ENCODE measurements at places on chromosomes 6 and 20. TPM values are rescaled to one million over a fixed set of nuclear protein-coding genes. Genes with fewer than 3 reads are reported as not detected.

DNA sequence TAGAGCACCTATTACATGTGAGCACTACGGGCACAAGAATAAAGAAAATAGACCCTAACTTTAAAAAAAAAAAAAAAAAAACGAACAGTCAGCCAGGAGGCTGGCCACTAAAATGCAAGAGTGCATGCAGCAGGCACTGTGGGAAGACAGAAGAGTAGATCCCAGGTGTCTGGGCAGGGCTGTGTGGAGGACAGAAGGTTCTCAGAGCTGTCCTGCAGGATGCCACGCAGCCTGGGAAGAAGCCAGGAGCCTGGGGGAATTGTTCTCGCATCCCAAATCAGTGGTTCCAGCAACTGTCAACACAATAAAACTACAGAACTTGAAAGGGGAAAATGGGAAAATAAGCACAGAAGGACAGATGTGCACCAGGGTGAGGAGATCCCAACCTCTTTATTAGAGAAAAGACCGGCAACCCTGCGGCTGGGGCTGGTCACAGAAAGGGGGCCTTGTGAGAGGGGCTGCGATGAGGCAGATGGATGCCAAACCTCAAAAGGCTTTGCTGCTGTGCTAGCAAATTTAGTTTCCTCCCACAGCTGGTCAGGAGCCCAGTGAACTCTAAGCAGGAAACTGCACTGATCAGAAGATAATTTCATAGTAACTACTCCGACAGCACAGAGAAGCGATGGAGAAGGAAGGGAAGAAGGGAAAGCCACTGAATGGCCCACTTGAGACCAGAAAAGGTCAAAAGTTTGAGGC lies 30.9 kb downstream of the MAP3K5 start:
- no peak for DNase-seq
- H3K27ac ChIP-seq: peak overlapping the region; percentile 48
- H3K4me3 ChIP-seq: no peak overlapping the region
- H3K4me1 ChIP-seq: peaks cover 16% of the 10 kb centered on the region
- H3K36me3 ChIP-seq: no peaks in the 10 kb centered on the region

MAPK13 gene
- 30.1 TPM for polyA plus RNA-seq

SLC16A10 gene
- 15.0 TPM for polyA plus RNA-seq

SLC39A7 gene
- polyA plus RNA-seq: 43.0 TPM

GRCh38 chr6:166775180-166775922 lies 148.3 kb upstream of the RPS6KA2 start:
- H3K27me3 ChIP-seq: peaks cover 3% of the 10 kb centered on the region
- H3K27ac ChIP-seq: no peak overlapping the region
- no peaks in the 10 kb centered on the region for H3K36me3 ChIP-seq
- no peak overlapping the region for H3K4me3 ChIP-seq

CALHM4 gene
- 0.14 TPM for polyA plus RNA-seq

DNA sequence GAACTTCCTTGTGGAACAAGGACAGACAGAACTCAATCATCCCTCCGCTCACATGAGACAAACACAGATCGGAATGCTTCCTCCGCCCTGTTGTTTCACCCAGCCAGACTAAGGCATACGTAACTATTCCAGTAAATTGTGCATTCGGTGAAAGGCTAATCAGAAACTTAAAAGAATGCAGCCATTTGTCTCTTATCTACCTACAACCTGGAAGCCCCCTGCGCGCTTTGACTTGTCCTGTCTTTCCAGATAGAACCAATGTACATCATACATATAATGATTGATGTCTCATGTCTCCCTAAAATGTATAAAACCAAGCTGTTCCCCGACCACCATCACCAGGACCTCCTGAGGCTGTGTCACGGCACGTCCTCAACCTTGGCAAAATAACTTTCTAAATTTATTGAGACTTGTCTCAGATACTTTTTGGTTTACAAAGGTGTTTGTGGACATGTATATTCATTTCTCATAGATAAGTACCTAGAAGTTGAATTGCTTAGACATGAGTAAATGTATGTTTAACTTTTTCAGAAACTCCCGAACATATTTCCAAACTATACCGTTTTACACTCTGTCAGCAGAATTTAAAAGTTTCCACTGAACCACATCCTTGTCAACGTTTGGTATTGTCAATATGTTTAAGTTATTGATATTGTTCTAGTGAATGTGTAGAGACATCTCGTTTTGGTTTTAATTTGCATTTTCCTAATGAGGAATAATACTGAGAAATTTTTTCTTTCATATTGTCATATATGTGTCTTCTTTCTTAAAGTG lies 197.6 kb upstream of the THBS2 start:
- H3K36me3 ChIP-seq: no peaks in the 10 kb centered on the region
- H3K27ac ChIP-seq: peak overlapping the region; percentile 46

TCP11 gene
- 0.30 TPM for polyA plus RNA-seq

OPN5 gene
- not detected for polyA plus RNA-seq

- H3K27ac ChIP-seq: no peak overlapping the region
- H3K4me3 ChIP-seq: no peak overlapping the region
- no peaks in the 10 kb centered on the region for H3K4me1 ChIP-seq
Observed at GRCh38 chr6:45074439-45074838, 253.7 kb upstream of the RUNX2 start.

DNA sequence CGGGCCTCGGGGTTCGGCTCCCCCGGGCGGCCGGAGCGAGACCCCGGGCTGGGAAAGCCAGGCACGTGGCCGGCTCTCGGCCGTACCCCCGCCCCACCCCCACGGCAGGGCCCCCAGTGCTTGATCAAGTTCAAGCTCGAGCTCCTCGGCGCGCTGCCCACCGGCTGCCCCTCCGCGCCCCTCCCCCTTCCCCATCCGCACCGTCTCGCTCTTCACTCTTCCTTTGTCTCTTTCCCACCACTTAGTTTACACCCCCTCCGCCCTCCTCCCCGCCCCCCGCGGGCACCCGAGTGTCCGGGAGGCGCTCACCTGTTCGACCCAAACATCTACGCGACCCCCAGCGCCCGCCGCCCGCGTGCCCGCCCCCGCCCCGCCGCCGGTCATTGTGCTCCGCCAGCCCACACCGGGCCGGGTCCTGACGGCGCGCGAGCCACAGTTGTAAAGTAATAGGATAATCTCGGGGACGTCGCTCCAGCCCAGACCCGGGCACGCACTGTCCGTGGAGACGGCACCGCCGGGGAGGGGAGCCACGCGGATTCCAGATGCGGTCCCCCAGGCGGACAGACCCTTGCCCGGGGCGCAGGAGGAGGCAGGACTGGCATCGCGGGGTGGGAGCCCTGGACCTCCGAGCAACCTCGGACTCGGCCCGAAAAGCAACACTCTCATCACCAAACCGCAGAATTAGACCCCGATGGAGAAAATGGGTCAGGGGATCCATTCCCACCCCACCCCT lies 100.7 kb downstream of the NOL4L start:
- peaks cover 13% of the 10 kb centered on the region for H3K36me3 ChIP-seq
- peaks cover 53% of the 10 kb centered on the region for H3K4me1 ChIP-seq
- H3K27ac ChIP-seq: peak overlapping the region; percentile 86
- peak; percentile 22 for DNase-seq
- peak overlapping the region; percentile 65 for H3K4me3 ChIP-seq
- H3K27me3 ChIP-seq: no peaks in the 10 kb centered on the region

- H3K36me3 ChIP-seq: no peaks in the 10 kb centered on the region
- H3K27me3 ChIP-seq: no peaks in the 10 kb centered on the region
- no peak for DNase-seq
- no peak overlapping the region for H3K27ac ChIP-seq
Observed at GRCh38 chr6:22716721-22717120, 147.4 kb downstream of the HDGFL1 start.

GRCh38 chr6:13248053-13248452 lies 80.3 kb downstream of the TBC1D7 start:
- H3K27ac ChIP-seq: no peak overlapping the region
- H3K27me3 ChIP-seq: no peaks in the 10 kb centered on the region
- H3K36me3 ChIP-seq: no peaks in the 10 kb centered on the region
- H3K4me3 ChIP-seq: no peak overlapping the region
- no peaks in the 10 kb centered on the region for H3K4me1 ChIP-seq

SLC26A8 gene
- polyA plus RNA-seq: 0.11 TPM

SRSF12 gene
- 1.2 TPM for polyA plus RNA-seq

- no peak for DNase-seq
- H3K36me3 ChIP-seq: no peaks in the 10 kb centered on the region
- H3K4me3 ChIP-seq: no peak overlapping the region
- H3K27me3 ChIP-seq: no peaks in the 10 kb centered on the region
- no peaks in the 10 kb centered on the region for H3K4me1 ChIP-seq
Observed at GRCh38 chr6:113031591-113032238, 684.6 kb downstream of the RFPL4B start.

DNA sequence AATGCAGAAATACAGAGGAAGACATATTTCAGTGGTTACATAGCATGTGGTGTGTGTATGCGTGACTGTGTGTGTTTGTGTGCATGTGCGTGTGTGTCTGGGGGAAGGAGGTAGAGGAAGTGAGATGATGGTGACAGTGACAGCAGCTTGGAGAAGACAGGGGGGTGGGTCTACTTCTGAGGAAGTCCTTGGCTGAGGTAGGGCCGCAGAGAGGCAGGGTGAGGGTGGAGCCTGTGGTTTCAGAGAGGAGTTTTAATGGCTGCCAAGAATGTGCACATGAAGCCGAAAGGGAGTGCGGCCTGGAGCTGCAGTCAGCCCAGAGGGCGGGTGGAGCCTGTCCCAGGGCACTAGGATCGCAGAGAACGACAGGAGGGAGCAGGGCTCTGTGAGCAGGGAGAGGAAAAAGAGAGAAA lies 22.7 kb upstream of the RNF24 start:
- no peaks in the 10 kb centered on the region for H3K27me3 ChIP-seq
- DNase-seq: peak; percentile 63
- H3K4me1 ChIP-seq: peaks cover 20% of the 10 kb centered on the region
- H3K36me3 ChIP-seq: no peaks in the 10 kb centered on the region

DNA sequence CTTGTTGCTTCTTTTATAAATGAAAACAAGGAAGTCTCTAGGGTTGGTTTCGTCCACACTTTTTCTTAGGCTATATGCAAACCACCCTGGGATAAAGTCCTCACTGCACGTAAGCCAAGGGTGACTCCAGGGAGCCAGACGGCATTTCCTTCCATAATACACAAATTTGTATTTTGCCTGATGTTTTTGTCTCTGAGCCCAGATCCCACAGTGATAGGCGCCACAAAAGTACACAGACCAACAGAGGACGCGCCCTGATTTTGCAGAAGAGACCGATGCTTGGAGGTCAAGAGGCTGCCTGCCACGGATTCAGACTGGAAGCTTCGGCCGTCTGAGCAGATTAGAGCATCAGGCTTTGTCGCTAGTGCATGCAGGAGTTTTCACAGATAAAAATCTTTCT lies 22.8 kb downstream of the FOXQ1 start:
- no peak overlapping the region for H3K27ac ChIP-seq
- no peak overlapping the region for H3K4me3 ChIP-seq
- no peaks in the 10 kb centered on the region for H3K4me1 ChIP-seq
- no peak for DNase-seq
- H3K27me3 ChIP-seq: no peaks in the 10 kb centered on the region

ZHX3 gene
- polyA plus RNA-seq: 4.1 TPM

- H3K36me3 ChIP-seq: no peaks in the 10 kb centered on the region
- peak overlapping the region; percentile 39 for H3K27ac ChIP-seq
- H3K4me1 ChIP-seq: peaks cover 31% of the 10 kb centered on the region
- no peaks in the 10 kb centered on the region for H3K27me3 ChIP-seq
- no peak for DNase-seq
- H3K4me3 ChIP-seq: no peak overlapping the region
Observed at GRCh38 chr6:89347825-89348224, 4.7 kb downstream of the UBE2J1 start.

DNA sequence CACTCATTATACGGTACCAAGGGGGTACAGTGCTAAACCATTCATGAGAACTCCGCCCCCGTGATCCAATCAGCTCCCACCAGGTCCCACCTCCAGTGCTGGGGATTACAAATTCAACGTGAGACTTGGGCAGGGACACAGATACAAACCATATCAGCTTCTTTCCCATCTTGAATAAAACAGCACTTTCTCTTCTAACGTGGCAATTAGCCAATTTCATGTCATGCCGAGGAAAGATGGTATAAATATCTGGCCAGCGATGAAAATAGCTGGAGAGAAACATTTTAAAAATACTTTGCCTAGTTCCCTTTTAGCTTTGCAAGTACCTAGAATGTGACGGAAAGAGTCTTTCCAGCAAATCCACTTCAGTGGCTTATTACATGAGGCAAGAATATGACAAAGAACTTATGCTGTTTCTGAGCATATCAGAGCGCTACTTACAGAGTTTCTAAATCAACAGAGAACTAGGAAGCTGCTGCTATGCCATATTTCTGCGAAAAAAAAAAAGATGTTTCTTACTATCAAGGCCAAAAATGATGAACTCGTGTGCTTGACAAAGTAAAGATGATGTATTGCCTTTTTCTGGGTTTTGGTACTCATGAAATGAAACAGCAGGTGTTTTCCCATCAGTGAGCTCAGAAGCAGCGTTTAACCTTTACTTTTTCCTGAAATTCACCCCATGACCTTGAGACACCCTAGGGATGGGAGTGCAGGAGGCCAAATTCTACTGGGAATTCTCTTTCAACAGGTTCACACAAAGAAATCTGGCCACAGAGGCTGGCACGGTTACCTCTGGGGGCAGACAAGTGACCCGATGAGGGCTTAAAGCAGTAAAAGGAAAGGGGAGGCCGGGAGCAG lies 37.9 kb downstream of the AGPAT4 start:
- H3K27ac ChIP-seq: no peak overlapping the region
- H3K4me3 ChIP-seq: no peak overlapping the region
- DNase-seq: no peak
- H3K36me3 ChIP-seq: no peaks in the 10 kb centered on the region
- H3K4me1 ChIP-seq: no peaks in the 10 kb centered on the region

POU5F1 gene
- polyA plus RNA-seq: 5.2 TPM

SLC52A3 gene
- 0.37 TPM for polyA plus RNA-seq

BPI gene
- polyA plus RNA-seq: 0.57 TPM

DNA sequence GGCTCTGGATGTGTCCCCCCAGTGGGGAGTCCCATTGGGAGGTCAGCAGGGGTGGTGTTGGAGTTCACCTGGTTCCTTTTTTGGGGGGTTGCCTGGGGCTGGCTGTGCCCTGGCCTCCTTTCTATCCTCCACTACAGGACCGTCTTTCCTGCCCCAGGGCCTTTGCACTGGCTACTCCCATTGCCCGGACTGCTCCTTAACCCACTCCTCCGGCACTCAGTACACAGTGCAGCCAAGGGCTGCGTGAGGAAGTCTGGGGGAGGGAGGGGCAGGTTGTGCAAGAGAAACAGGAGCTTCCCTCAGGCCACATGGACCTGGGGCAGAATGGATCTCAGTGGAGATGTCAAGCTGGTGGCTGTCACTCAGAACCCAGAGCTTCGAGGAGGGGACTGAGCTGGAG lies 429.3 kb upstream of the SULF2 start:
- no peak for DNase-seq
- no peaks in the 10 kb centered on the region for H3K4me1 ChIP-seq
- H3K27me3 ChIP-seq: no peaks in the 10 kb centered on the region
- H3K27ac ChIP-seq: no peak overlapping the region
- no peaks in the 10 kb centered on the region for H3K36me3 ChIP-seq

FIG4 gene
- 16.7 TPM for polyA plus RNA-seq

ABCF1 gene
- polyA plus RNA-seq: 23.5 TPM

GPLD1 gene
- polyA plus RNA-seq: 1.3 TPM
